PC-9 (cell line): ENCODE measurements at places on chromosomes 7 and 10. TPM values are rescaled to one million over a fixed set of nuclear protein-coding genes. Genes with fewer than 3 reads are reported as not detected.
A peak's percentile ranks its signal among the peaks of the same experiment; 100 is the strongest.

DNA sequence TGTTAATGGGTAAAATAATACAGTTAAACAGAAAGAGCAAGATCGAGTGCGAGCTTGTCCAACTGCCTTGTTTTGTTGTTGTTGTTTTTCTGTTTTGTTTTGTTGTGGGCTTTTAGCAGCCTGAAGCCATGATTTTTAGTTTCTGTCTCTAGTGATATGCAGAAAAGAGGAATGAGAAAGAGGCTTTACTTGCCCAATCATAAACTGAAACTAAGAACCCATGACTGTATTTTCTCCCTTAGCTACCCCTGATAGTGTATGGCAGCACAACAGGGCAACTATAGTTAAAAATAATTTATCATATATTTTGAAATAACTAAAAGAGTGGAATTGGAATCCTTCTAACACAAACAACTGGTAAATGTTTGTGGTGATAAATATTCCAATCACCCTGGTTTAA lies 493.9 kb downstream of the GLRX3 start:
- no peak for DNase-seq

- DNase-seq: peak; percentile 43
These were observed 638 bp downstream of the IQCE start for GRCh38 chr7:2559283-2559950.

DNA sequence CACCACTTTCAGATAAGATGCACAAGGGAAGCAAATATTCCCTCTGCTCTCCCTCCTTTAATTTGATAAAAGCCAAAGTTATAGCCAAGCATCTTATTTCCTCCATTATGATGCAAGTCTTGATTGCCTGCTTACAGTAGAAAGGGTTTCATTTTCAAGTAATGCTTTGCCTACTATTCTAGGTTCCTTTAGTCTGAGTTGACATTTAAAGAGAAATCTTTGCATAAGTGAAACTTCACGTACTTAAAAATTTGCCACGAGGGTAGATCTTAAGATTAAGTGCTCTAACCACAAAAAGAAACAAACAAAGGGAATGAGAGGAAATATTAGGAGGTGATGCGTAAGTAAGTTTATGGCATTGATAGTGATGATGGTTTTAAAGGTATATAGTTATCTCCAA lies 78.1 kb upstream of the VWDE start:
- no peak for DNase-seq

GRCh38 chr7:149224352-149224751 lies 15.1 kb upstream of the ZNF212 start:
- no peak for DNase-seq

DNA sequence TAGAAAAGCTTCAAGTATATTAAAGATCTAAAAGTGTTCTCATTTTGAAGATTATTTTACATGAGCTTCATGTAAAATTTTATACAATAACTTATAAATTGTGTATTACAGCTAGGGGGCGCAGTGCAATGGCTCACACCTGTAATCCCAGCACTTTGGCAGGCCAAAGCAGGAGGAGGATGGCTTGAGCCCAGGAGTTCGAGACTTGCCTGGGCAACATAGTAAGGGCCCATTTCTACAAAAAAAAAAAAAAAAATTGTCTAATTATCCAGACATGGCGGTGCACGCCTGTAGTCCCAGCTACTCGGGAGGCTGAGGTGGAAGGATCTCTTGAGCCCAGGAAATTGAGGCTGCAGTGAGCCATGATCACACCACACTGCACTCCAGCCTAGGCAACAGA lies 16.6 kb downstream of the ACBD5 start:
- DNase-seq: no peak

GRCh38 chr10:106571192-106571946 lies 593.1 kb downstream of the SORCS1 start:
- DNase-seq: no peak

GRCh38 chr7:148447221-148447849 lies 143.2 kb upstream of the C7orf33 start:
- no peak for DNase-seq

DNA sequence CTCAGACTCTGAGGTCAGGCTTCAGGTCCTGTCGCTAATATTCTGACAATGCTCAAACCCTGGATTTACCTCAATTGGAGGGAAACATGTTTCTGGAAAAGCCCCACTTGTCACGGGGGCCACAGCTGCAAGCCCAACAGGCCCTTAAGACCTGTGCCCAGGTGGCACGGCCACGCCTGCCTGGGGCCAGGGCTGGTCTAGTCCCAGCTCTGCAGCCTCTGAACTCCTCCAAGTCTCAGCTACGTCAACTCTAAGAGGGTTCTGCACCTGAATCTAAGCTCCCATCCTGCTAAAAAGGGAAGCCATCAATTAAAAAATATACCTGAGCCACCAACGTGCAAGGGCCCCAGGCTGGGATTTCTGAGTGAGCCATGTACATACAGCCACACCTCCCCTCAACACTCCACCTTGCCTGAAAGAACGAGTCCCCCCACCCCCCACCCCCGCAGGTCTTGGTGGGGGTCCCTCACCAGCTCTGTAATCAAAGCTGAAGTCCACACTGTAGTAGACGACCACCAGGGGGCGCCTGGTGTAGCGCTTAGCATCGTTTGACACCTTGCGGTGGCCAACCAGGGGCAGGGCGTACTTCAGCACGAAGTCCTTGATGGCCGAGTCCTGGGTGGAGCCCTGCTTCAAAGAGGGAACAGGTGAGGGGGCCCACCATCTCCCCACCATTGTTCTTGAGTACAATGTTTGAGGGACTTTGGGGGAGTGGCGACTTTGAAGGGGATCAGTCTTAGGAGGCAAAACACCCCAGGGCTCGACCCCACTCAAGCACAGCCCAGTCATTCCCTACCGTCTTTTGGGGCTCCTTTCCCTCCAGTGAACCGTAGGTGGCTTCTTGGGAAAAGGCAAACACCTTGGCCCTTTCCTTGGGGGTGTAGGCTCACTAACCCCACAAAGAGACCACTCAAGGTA lies 22.6 kb downstream of the PDIA4 start:
- no peak for DNase-seq

DNA sequence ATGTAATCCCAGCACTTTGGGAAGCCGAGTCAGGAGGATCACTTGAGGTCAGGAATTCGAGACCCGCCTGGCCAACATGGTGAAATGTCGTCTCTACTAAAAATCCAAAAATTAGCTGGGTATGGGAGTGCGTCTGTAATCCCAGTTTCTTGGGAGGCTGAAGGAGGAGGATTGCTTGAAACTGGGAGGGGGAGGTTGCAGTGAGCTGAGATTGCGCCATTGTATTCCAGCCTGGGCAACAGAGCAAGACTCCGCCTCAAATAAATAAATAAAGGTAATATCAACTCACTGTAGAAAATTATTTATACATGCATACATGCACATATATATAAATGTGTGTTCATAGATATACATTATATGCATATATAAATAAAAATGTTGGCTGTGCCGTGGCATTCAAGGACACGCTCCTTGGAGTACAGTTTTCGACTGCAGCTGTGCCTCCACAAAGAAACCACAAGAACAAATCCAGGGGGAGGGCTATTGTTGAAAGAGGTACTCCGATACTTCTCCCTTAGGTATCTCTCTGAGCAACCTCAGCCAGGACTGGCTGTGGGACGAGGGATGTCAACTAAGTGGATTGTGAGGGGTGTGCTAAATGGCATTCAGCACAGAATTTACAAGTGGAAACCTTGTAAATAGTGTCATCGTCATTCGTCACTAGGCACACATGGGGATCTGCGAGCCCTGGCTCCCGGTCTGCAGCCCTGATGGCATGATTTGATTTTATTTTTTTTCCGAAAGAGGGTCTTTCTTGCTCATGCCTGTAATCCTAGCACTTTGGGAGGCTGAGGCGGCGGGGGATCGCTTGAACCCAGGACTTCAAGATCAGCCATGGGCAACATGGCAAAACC lies 49.3 kb downstream of the HIP1 start:
- no peak for DNase-seq

- no peak for DNase-seq
These were observed 115.0 kb downstream of the TMEM26 start for GRCh38 chr10:61338146-61338545.

DNA sequence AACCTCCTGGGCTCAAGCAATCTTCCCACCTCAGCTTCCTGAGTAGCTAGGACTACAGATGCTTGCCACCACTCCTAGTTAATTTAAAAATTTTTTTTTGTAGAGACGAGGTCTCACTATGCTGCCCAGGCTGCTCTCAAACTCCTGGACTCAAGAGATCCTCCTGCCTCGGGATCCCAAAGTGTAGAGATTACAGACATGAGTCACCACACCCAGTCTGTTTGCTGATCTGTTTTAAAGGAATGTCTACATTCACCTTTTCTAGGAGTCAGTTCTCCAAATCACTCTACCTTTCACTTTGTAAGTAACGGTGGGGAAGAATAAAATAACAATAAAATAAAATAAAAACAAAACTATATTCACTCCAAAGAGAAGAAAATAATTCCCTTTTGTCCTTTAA lies 86.6 kb upstream of the AGBL3 start:
- peak; percentile 50 for DNase-seq

- DNase-seq: no peak
These were observed 83.9 kb upstream of the FGFR2 start for GRCh38 chr10:121681997-121682687.

- DNase-seq: no peak
These were observed 17.4 kb downstream of the HBP1 start for GRCh38 chr7:107186240-107186639.

- no peak for DNase-seq
These were observed 28.7 kb downstream of the GIMAP8 start for GRCh38 chr7:150479023-150479716.

DNA sequence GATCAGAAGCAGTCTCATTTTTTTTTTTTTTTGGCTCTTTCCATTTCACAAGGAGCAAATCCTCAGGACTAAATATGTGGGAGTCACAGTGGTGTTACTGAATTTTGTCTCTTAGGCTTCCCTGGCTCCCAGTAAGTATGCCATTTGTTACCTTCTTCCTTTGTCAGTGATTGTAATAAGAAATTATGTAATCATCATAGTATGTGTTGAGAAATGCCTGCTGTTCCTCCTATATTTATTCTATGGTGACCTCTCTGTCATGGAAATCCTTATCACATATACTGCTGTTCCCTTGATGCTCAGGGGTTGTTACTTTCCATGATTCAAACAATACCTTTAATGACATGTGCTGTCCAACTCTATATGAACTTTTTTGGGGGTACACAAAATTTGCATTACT lies 4.8 kb upstream of the OR9A4 start:
- DNase-seq: no peak

DNA sequence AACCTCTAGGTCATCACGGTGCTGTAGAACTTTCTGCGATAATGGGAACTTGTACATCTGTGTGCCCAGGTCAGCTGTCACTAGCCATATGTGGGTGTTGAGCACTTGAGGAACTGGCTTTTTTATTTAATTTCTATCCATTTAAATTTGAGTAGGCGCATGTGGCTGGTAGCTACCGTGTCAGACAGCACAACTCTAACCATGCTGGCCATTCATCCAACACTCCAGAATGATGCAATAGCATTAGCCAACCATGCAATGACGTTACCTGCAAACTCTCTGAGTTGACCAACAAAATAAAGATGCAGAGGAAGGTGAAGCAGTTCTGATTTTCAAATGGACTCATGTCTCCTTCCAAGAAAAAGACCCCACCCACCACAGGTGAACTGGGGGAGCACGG lies 24.4 kb upstream of the CHST15 start:
- no peak for DNase-seq

GRCh38 chr7:30200591-30200990 lies 65.8 kb downstream of the MTURN start:
- no peak for DNase-seq

- peak; percentile 11 for DNase-seq
These were observed 254.1 kb downstream of the RELN start for GRCh38 chr7:103735377-103735776.

GRCh38 chr10:49387071-49387470 lies 8.8 kb downstream of the DRGX start:
- DNase-seq: peak; percentile 48

- DNase-seq: no peak
These were observed 96.1 kb downstream of the PIP4K2A start for GRCh38 chr10:22618078-22618785.

GRCh38 chr10:70145166-70145665 lies 1.3 kb downstream of the TYSND1 start:
- no peak for DNase-seq

- no peak for DNase-seq
These were observed 37.1 kb downstream of the CAMK2B start for GRCh38 chr7:44288381-44288685.

DNA sequence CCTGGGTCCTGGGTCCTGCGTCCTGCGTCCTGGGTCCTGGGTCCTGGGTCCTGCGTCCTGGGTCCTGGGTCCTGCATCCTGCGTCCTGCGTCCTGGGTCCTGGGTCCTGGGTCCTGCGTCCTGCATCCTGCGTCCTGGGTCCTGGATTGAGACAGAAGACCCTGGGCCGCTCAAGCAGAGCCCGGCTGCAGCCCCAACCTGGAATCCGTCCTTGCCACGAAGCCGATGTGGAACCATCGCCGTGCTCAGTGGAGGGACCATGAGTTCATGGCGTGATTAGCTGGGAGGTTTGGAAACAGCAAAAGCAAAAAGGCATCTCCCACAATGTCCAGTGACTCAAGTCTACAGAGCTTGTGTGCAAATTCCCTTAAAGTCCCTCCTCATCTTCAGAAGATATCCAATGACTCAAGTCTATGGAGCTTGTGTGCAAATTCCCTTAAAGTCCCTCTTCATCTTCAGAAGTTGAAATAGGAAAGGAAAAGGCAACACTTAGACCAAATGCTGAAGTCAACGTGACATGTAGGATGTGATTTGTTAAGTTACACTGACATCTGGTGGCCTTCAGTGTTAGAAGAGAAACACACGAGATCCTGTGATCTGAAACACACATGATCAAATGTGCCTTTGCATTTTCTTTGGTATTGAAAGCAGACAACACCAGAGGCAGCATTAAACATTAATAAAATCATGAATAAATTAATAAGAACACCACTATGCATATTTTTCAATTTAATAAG lies 179.9 kb downstream of the PTPRN2 start:
- no peak for DNase-seq

DNA sequence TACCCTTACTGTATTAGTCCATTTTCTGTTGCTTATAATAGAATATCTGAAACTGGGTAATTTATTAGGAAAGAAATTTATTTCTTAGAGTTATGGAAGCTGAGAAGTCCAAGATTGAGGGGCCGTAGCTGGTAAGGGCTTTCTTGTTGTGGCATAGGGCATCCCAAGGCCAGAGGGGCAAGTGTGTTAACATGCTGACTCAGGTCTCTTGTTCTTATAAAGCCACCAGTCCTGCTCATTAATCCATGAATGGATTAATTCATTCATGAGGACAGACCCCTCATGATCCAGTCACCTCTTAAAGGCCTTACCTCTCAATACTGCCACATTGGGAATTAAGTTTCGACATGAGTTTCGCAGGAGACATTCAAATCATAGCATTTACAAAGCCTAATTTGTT lies 2.4 kb downstream of the ARMC10 start:
- no peak for DNase-seq

- peak; percentile 98 for DNase-seq
These were observed 3.7 kb downstream of the STX1A start for GRCh38 chr7:73715648-73716317.

PAPOLB gene
- total RNA-seq: not detected in 2 replicates

TSPAN33 gene
- 5.8 and 9.6 TPM in 2 replicates for total RNA-seq

TMEM178B gene
- not detected in 2 replicates for total RNA-seq

ZNF503 gene
- 1.4 and 1.5 TPM in 2 replicates for total RNA-seq

STMP1 gene
- total RNA-seq: 60.4 and 77.0 TPM in 2 replicates

DOCK1 gene
- 21.4 and 24.8 TPM in 2 replicates for total RNA-seq

CALML5 gene
- 3.0 and 6.3 TPM in 2 replicates for total RNA-seq

METTL27 gene
- 23.2 and 34.7 TPM in 2 replicates for total RNA-seq

PARD3 gene
- total RNA-seq: 57.4 and 61.9 TPM in 2 replicates

HOXA2 gene
- total RNA-seq: 6.1 and 6.5 TPM in 2 replicates

NPFFR1 gene
- 0.05 and 0.09 TPM in 2 replicates for total RNA-seq
